ENCODE measurements at places on chromosomes 6 and 20. TPM values are rescaled to one million over a fixed set of nuclear protein-coding genes. Genes with fewer than 3 reads are reported as not detected.

Gene SNPH
- 3.3 TPM for total RNA-seq

Gene ULBP3
- total RNA-seq, result 17.5 TPM

Gene ADIG
- not detected for total RNA-seq

Gene ADGB
- not detected for total RNA-seq

GRCh38 chr6:37244430-37245310, 12.9 kb upstream of the TBC1D22B start:
- no peaks in the 10 kb centered on the region for H3K36me3 ChIP-seq
- H3K4me3 ChIP-seq, result no peak overlapping the region
- no peak for DNase-seq
- no peaks in the 10 kb centered on the region for H3K4me1 ChIP-seq
- no peak overlapping the region for H3K27ac ChIP-seq

DNA sequence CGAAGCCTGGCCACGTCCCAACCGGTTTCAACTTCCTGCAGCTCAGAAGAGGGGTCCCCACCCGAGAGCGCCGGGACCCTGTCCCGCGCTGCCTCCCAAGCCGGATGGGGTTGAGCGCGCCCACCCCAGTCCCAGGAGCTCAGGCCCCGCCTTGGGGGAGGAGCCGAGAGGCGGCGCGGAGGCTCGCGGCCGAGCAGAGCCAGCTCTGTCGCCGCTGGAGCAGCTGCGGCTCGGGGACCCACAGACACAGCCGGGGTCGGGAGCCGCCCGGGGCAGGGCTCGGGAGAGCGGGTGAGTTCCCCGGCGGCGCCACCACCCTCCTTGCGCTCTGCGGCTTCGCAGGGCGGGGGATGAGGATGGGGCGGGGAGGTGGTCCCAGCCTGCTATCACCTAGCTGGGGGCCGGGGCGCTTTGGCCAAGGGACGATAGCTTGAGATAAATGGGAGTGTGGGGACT, at the start of gene PPP1R16B:
TSS of gene PPP1R16B (plus strand) at position 196 of the 456 bp plus-strand sequence. CDS start 30,229 bp downstream, outside the sequence.
- peak within 1 kb of the TSS; percentile 87 for H3K4me3 ChIP-seq
- peaks cover 27% of the 10 kb centered on the region for H3K4me1 ChIP-seq
- H3K27me3 ChIP-seq, result peaks cover 47% of the 10 kb centered on the region
- no peaks in the 10 kb centered on the region for H3K36me3 ChIP-seq

- no peaks in the 10 kb centered on the region for H3K36me3 ChIP-seq
- H3K27me3 ChIP-seq, result no peaks in the 10 kb centered on the region
- no peak overlapping the region for H3K27ac ChIP-seq
- DNase-seq, result no peak
- H3K4me3 ChIP-seq, result no peak overlapping the region
These were observed 48.6 kb downstream of the TCP11 start for GRCh38 chr6:35092362-35093117.

GRCh38 chr6:82364087-82365015, 734 bp downstream of the TPBG start:
- H3K27me3 ChIP-seq, result peaks cover 57% of the 10 kb centered on the region
- no peaks in the 10 kb centered on the region for H3K36me3 ChIP-seq
- H3K4me1 ChIP-seq, result peaks cover 29% of the 10 kb centered on the region
- peak overlapping the region; percentile 95 for H3K4me3 ChIP-seq
- peak overlapping the region; percentile 78 for H3K27ac ChIP-seq

DNA sequence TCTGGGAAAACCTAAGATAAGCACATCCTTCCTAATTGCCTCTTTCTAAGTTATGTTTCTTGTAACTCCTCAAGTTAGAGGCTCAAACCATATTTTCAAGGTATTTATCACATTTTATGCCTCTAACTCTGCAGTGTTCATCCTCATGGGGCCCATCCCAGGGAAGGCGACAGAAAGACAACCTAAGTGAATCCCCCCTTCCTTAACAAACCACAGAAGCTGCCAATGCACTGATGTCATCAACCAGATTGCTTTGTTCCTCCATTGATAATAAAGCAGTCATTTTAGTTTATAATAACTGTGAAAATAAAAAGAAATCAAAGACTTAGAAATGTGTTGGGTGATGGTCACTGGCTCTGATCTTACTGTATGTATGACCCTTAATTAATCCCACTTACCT, 119.5 kb upstream of the TCF21 start:
- no peaks in the 10 kb centered on the region for H3K36me3 ChIP-seq
- no peak overlapping the region for H3K27ac ChIP-seq
- no peaks in the 10 kb centered on the region for H3K27me3 ChIP-seq
- no peak overlapping the region for H3K4me3 ChIP-seq
- no peaks in the 10 kb centered on the region for H3K4me1 ChIP-seq
- DNase-seq, result no peak

GRCh38 chr6:130118236-130118635, 99.9 kb downstream of the L3MBTL3 start:
- H3K4me1 ChIP-seq, result peaks cover 10% of the 10 kb centered on the region
- no peak overlapping the region for H3K4me3 ChIP-seq

DNA sequence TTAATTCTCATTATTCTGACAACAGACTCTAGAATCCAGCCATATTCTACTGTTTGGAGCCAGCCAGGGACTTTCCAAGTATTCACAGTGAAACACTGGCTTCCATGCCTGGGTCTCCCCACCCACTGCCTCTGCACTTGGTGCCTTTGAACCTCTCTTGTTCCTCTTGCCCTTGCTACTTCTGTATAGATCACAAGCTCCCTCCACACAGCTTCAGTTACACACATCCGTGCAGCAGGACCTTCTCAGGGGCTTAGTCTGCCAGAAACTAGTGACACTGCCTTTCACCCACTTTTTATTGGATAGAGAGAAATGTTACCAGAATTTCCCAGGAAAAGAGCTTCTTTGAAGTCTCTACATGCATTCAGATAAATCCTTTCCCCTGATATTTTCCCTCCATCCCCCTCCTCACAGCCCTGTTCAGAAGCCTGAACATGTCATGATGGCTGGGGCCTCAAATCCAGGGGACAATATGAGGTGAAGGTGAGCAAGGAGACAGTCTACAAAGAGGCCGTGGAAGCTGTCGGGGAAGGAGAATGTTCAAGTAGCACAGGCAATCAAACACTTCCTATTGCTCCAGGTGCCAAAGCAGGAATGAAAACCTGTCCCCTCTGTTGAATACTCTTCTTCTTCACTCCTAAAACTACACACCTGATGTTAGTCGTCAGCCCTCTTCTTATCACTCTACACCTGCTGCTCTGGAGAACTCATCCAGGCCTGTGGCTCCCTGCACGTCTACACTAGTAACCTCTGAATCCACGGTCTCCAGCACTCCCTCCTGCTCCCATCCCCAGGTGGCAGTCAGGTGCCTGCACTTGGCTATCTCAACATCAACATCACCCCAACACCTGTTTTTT, 20.2 kb upstream of the HLA-DOA start:
- H3K36me3 ChIP-seq, result no peaks in the 10 kb centered on the region
- DNase-seq, result no peak
- no peak overlapping the region for H3K27ac ChIP-seq
- H3K4me3 ChIP-seq, result no peak overlapping the region

GRCh38 chr6:125718109-125718508, 31.3 kb upstream of the HEY2 start:
- no peak for DNase-seq
- H3K4me3 ChIP-seq, result no peak overlapping the region
- peaks cover 72% of the 10 kb centered on the region for H3K27me3 ChIP-seq
- H3K36me3 ChIP-seq, result no peaks in the 10 kb centered on the region
- H3K27ac ChIP-seq, result no peak overlapping the region
- H3K4me1 ChIP-seq, result peaks cover 15% of the 10 kb centered on the region

- H3K4me1 ChIP-seq, result peaks cover 7% of the 10 kb centered on the region
- DNase-seq, result no peak
- H3K36me3 ChIP-seq, result no peaks in the 10 kb centered on the region
- H3K4me3 ChIP-seq, result no peak overlapping the region
- no peak overlapping the region for H3K27ac ChIP-seq
- no peaks in the 10 kb centered on the region for H3K27me3 ChIP-seq
These were observed 1.0 kb downstream of the FILIP1 start for GRCh38 chr6:75492386-75493153.

DNA sequence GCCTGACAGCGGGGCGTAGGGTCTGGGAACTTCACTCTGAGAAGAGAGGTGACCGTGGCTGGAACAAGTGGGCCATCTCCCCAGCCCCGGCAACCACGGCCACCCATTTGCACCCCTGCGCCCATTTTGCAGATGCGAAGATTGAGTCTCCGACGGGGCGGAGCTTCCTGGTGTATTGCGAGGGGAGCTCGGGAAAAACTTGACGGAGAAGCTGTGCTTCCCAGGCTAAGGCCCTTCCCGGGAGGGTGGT, 653 bp downstream of the ZNF335 start:
- peaks cover 12% of the 10 kb centered on the region for H3K27me3 ChIP-seq
- peaks cover 17% of the 10 kb centered on the region for H3K4me1 ChIP-seq

GRCh38 chr6:45718871-45719270, 296.8 kb downstream of the CLIC5 start:
- H3K27me3 ChIP-seq, result no peaks in the 10 kb centered on the region
- no peak overlapping the region for H3K4me3 ChIP-seq
- H3K4me1 ChIP-seq, result peaks cover 9% of the 10 kb centered on the region
- DNase-seq, result no peak

DNA sequence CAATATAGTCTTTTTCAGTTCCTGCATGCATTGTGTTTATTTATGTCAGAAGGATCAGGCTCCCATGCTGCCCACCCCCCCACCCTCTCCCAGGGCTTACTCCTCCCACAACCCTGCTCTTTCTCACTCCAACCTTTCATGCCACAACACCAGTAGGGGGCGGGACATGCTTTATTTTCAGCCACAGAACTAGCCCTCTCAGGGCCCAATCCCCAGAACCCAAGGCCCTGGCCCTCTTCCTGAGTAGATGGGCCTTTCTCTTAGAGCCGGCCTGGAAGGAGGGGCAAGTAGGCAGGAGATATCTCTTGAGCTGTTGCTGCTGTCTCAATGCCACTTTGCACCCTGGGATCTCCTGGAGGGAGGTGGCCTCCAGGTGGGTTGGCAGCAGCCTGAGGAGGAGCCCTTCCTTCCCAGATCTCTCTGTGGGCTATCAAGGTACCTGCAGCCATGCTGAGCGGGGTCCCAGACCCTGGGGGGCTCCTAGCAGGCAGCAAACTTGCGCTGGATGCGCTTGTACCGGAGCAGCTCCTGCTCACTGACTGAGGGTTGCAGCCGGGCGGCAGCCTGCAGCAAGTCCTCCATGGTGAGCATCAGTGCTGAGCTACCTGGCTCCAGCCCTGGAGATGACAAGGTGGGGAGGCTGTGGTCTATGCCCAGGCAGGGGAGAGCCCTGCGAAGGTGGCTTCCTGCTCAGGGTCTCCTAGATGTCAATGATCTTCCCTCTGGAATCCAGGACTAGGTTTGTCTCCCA, 3.5 kb downstream of the GNMT start:
- peaks cover 38% of the 10 kb centered on the region for H3K27me3 ChIP-seq
- no peaks in the 10 kb centered on the region for H3K36me3 ChIP-seq
- no peak overlapping the region for H3K4me3 ChIP-seq
- peaks cover 10% of the 10 kb centered on the region for H3K4me1 ChIP-seq

- peaks cover 4% of the 10 kb centered on the region for H3K4me1 ChIP-seq
- peaks cover 4% of the 10 kb centered on the region for H3K27me3 ChIP-seq
- no peaks in the 10 kb centered on the region for H3K36me3 ChIP-seq
- no peak overlapping the region for H3K27ac ChIP-seq
- no peak for DNase-seq
These were observed 91.9 kb upstream of the SLC24A3 start for GRCh38 chr20:19120569-19120968.

- H3K4me1 ChIP-seq, result no peaks in the 10 kb centered on the region
- H3K27me3 ChIP-seq, result no peaks in the 10 kb centered on the region
- no peaks in the 10 kb centered on the region for H3K36me3 ChIP-seq
- DNase-seq, result no peak
- H3K4me3 ChIP-seq, result no peak overlapping the region
These were observed 174.1 kb downstream of the CDH26 start for GRCh38 chr20:60132162-60132826.

DNA sequence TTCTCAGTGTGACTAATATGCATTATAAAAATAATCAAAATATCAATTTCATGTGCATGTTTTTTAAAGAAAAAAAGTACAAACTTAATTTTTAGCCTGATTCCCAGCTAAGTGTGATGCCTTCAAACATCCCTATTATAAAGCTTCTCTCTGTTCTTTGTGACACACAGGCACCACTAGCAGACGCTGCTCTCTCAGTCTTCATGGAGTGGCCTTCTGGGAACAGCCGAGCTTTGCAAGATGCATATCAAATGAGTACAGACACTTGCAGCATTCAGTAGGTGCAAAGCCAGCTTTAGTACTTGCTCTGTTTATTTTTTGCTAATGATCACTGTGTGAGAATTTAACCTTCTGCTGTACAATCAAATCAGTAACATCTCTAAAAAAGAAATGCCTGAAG, 340.0 kb downstream of the ADGRB3 start:
- no peak overlapping the region for H3K27ac ChIP-seq
- H3K36me3 ChIP-seq, result no peaks in the 10 kb centered on the region
